Stimulated activated CD8-positive, alpha-beta memory T cell treated with anti-CD3 and anti-CD28 coated beads, Interleukin-4, amount 100 ng/mL, for 4 hours (primary cell): ENCODE measurements at places on chromosomes 11 and 22.

DNA sequence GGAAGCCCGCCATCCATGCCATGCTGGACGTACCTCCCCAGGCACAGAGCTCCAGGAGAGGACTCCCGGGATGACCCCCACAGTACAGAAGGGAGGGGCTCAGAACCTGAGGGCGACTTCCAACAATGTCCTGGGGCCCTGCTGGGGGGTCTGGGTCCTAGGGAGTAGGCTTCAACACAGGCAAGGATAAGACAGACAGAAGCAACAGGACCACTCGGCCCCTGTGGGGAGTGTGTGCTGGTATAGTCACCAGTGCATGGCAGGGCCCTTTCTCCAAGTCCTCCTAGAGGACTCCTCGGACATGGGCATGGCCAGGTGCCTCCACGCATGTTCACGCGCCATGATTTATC lies 16.8 kb downstream of the TTLL12 start:
- no peak for DNase-seq

GRCh38 chr11:10310301-10310841 lies 5.5 kb downstream of the ADM start:
- DNase-seq: no peak

DNA sequence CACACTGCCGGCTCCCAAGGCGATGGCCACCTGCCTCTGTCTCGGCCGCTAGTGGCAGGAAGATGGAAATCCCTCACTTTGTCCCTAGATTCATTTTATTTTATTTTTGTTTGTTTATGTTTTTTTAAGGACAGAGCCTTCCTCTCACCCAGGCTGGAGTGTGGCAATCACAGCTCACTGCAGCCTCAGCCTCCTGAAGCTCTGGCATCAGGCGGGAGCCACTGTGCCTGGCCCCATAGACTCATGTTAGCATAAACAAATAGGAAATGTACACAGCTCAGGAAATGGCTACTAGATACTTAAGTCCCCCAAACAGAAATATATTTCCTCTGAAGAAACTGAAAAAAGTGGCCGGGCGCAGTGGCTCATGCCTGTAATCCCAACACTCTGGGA lies 3.5 kb downstream of the TMEM80 start:
- no peak for DNase-seq

DNA sequence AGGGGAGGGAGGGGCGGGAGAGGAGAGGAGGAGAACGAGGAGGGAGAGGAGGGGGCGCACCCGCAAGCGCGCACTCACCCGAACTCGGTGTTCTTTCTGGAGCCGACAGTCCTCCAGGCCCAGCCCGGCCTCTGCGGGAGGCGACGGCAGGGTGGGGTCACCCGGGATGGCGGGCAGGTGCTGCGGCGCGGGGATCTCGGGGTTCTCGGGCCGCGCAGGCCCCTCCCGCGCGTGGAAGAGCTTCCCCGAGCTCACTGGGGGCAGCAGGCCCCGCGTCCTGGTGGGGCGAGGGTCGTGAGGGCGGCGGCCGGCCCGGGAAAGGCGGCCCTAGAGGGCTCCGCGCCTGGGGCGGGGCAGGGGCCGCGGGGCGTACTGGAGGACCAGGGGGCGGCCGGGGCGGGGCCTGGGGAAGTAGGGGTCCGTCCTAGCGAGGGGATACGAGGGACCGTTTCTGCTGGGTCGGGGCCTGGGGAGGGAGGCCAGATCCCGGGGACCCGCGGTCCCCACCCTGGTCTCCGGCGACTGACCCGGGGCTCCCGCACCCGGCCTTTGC lies 5.2 kb downstream of the LMNTD2 start:
- DNase-seq: no peak

DNA sequence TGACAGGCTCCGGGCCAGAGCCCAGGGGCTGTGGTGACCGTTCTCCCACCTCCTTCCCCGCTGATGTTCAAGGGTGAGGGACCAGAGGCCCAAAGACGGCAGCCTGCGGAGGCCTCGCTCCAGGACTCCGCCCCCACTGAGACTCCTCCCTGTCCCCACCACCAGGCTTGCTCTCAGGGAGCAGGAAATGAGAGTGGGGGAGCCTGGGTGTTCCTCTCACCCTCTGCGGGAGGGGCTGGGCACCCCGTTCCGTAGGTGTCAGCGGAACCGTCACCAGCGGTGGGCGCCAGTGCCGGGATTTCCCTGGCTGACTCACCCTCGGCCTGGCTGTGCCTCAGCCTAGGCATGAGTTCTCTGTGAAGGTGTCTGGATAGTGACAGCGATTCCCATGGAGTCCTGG lies 15.7 kb downstream of the DAGLA start:
- DNase-seq: peak; percentile 89

DNA sequence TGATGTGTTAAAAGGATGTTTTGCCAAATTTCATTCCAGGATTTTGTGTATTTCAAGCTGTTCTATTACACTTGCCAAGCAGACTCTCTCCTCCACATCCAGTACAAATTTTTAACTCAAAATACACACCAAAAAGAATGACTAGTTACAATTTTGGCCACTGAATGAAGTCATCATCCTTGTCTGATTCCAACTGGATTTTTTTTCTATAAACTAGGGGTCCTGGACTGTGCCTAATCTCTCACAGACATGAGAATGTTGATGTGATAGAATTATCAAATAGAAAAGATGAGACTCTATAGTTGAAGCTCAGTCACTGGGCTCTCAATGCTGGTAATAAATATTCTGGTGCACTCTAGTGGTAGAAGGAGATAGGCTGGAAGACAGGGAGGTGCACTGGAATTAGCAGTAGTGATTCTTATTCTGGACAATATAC lies 85.8 kb downstream of the FANCF start:
- DNase-seq: no peak

DNA sequence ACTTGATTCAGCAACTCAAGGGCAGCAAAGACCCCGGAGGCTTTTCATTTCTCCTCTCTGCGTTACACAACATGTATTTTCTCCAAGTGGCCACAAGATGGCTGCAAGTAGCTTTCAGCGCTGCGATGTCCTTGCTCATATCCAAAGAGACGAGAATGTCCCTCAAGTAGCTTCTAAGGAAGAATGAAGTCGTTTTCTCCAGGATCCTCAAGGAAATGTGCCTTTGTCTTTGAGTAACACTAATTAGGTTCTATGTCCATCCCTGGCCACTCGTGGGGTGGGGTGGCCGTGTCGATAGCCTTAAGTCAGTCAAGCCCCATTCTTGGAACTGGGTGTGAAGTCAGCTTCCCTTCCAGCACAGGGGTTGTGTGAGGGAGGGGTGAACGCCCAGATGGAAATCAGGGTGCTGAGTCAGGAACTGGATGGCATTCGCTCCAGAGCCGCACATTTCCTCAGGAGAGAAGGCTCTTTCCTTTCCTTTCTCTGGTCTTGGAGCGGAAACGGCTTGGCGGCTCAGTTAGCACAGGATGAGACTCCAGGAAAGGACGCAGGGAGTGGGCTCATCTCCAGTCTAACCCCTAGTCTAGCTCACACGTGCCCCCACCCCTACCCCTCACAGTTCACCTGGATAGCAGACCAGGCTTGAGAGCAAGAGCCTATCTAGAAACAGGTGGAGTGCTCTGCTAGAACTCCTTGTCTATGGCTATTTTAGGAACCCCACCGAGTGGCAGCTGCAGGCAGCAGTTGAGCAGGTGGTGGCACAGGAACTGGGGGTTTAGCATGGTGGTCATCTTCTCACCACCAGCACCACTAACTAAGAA lies 44.3 kb downstream of the NNMT start:
- no peak for DNase-seq

GRCh38 chr11:1006762-1007161 lies 29.8 kb downstream of the MUC6 start:
- no peak for DNase-seq

GRCh38 chr11:121422675-121423074 lies 29.4 kb upstream of the SORL1 start:
- DNase-seq: no peak

DNA sequence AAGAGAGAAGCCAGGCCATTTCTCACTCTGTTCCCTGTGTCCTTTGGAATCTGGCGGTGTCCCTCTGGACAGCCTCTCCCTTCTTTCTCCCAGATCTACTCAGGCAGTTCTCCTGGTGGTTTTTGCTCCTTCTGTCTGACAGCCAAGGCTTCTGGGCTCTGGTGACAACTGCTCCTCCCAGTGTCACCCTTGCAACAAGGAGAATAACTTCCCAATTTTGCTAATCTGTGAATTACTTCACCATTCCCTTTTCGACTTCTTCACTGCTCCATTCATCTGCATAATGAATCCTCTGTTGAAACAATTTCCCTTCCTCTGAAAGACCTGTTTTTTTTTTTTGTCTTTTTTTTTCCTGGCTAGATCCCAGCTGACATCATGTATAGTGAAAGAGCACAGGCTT lies 56.3 kb upstream of the PDE3B start:
- DNase-seq: no peak

- peak; percentile 18 for DNase-seq
Observed at GRCh38 chr22:42317008-42317407, 46.6 kb upstream of the TCF20 start.

DNA sequence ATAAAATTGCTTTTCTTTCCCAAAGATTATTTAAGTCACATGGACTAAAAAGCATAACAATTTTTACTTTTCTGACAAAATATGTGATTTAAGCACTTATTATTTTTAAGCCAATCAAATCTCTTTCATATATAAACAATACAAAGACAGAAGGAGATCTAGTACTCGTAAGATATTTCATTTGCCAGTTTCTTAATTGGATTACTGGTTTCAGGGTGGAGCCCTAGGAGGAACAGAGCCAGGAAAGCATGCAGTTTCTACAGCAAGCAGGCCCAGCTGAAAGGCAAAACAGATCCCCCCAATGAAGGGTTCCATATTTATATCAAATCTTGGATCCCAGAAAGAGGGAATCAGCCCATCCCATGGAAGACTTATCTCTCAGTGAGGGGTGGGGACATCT lies 177.0 kb downstream of the KIF18A start:
- DNase-seq: no peak

DNA sequence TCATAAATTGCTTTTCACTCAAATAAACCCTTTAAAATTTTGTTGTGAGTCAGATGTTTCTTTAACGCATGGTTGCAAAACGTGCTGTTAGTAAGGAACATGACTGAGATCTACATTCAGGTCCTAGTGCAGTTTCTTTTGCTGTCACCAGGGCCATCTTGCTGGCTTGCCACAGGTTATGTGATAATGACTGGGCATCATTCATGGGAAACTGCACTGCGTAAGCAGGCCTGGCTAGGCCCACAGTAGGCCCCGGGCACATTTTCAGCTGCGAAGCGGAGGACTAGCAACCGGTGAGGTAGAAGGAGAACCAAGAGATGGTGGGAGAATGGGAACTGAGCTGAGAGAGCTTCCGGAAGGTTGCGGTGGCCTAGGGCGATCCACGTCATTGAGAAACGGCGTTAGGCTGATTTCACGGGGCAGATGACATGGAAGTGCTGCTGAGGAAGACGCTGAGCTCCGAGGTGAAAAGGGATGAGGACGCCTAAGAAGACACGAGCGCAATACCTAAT lies 3.2 kb upstream of the KLHDC7B start:
- DNase-seq: no peak

GRCh38 chr22:41664951-41665350 lies 23.7 kb downstream of the SNU13 start:
- no peak for DNase-seq

- no peak for DNase-seq
Observed at GRCh38 chr11:28026634-28027290, 81.2 kb downstream of the KIF18A start.

GRCh38 chr11:68216171-68216938 lies 3.3 kb upstream of the KMT5B start:
- no peak for DNase-seq

GRCh38 chr11:47586098-47586855 lies at the start of gene FAM180B:
Gene FAM180B, plus strand, starts transcription at chr11:47586678. Its CDS starts 91 bp downstream, at chr11:47586769.
- DNase-seq: no peak

- DNase-seq: no peak
Observed at GRCh38 chr11:20026629-20027555, 133.4 kb downstream of the DBX1 start.

- DNase-seq: no peak
Observed at GRCh38 chr11:94932503-94932902, 40.9 kb downstream of the CWC15 start.

DNA sequence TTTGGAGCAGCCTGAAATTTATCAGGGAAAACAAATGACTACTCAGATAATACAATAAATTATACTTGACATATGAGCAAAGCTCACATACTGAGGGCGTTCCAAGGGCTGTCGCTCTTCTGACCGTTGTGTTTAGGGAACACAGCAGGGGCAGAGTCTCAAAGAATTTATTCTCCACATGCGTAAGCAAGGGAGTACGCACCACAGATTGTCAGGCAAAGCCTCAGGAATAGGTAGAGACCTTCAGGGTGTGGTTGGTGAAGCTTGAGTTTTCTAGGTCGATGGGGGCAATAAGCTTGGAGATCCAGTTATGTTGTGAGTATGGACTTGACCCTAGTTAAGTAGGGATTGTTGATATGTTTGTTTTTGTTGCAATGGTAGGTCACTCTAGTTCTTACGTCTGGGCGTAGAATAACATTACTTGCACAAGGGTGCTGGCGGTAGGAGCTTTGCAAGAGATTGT lies 830 bp downstream of the ACAT1 start:
- DNase-seq: no peak

DNA sequence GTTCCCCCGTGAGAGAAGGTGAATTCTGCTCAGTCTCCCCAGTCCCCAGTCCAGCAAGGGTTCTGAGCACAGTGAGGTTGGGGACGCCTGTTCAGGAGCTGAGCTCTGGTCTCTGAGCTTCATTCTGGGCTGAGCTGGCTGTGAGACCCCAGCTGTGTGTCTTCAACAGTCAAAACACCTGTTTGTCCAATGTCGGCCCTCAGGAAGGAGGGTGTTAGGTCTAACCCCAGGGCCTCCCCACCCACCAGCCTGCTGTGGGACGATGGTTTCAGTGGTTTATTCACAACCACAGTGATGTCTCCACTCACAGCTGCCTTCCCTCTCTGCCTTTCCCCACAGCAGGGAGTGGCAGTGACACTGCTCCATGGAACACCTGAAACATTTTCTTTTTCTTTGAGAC lies 1282.9 kb downstream of the TBC1D22A start:
- no peak for DNase-seq

DNA sequence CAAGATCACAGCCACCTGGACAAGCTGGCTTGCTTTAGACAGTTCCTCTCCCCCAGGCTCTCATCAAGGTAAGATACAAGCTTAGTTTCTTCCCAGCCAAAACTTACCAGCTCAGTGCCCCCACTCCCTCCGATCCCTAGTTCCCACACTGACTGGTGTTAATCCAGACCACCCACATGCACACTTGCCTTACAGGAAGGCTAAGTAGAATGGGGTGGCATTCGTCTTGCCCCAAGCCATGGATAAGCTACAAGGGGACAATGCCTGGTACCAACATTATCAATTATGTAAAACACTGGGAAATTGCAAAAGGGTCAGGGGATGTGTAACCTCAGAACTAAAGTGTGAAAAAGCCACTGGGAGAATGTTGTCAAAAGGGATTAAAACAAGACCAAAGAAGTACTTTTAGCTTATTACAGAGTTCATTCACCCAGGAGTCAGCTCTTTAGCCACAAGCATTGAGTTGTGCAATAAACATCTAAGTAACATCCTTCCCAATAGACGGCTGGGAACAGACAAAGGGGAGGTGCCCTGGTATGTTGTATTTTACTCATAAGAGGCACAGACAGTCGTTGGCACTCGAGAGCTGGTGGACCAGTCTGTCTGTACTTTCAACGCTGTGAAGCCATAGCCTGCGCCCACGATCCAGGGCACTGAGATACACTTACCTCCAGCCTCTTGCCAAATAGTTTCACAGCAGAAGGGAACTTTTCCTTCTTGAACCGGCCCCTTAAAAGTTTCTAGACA lies 1.1 kb downstream of the DHCR7 start:
- no peak for DNase-seq
